SK-N-SH (cell line): ENCODE measurements at places on chromosomes 6 and 20. TPM values are rescaled to one million over a fixed set of nuclear protein-coding genes. Genes with fewer than 3 reads are reported as not detected.
A peak's percentile ranks its signal among the peaks of the same experiment; 100 is the strongest.

EDN3 gene
- polyA plus RNA-seq: 0.02 and 0.05 TPM in 2 replicates

RAD21L1 gene
- polyA plus RNA-seq: 0.03 TPM in 1 of 2 replicates, not detected in the other

TFAP2D gene
- not detected in 2 replicates for polyA plus RNA-seq

GSTA4 gene
- 28.3 and 34.0 TPM in 2 replicates for polyA plus RNA-seq

MACROD2 gene
- 0.24 and 0.33 TPM in 2 replicates for polyA plus RNA-seq

PAK5 gene
- polyA plus RNA-seq: 0.03 and 0.06 TPM in 2 replicates

DNA sequence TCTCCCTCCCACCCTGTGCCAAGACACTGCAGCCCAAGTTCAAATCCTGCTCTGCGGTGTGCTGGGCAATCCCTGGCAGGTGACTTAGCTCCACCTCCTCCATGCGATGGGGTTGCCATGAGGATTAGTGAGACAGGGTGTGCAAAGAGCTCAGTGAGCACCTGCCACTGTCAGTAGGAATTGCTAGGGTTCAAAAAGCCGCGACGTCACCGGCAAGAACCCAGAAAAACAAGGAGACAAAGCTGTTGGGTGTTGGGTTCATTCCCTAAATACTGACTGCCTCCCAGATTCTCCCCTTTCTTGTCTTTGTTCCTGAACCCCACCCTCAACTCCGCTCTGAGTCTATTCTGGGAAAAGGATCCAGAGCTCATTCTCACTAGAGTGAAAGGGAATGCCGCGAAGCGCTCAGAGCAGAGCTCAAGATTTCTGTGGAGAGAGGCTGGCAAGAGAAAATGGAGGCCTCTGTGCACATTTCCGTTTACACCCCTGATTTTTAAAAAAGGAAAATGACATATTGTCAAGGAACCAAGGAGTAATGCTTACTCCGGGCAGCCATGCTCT is 13.3 kb downstream of the PMEPA1 start:
- peak overlapping the region; percentile 14; the same call in 1 of the 2 replicates for H3K27ac ChIP-seq
- H3K36me3 ChIP-seq: no peaks in the 10 kb centered on the region
- no peak overlapping the region for H3K4me3 ChIP-seq
- peaks cover 89% of the 10 kb centered on the region for H3K4me1 ChIP-seq

DNA sequence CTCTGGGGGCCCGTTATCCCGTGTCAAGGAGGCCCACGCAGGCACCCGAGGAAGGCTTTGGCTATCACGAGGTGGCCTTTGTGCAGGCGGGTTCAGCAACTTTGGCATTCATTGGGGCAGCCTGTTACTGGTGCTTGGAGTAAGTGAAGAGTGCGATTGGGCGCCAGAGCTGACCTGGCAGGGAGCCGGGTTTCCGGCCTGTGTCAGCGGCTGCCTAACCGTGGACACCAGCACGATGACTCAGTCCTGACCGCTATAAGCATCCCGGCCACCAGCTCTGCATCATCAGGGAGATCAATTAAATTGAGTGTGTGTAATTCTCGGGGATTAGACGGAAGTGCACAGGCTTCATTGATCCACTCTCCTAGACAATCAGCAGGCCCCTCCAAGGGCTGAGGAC is 45.9 kb downstream of the CDH4 start:
- H3K27ac ChIP-seq: no peak overlapping the region
- H3K4me3 ChIP-seq: no peak overlapping the region
- no peaks in the 10 kb centered on the region for H3K27me3 ChIP-seq

GRCh38 chr20:18901980-18902737 is 88.6 kb downstream of the SCP2D1 start:
- H3K27me3 ChIP-seq: no peaks in the 10 kb centered on the region; the same call in 1 of the 2 replicates
- no peaks in the 10 kb centered on the region for H3K4me1 ChIP-seq
- no peak overlapping the region for H3K27ac ChIP-seq
- no peaks in the 10 kb centered on the region for H3K36me3 ChIP-seq
- DNase-seq: no peak

DNA sequence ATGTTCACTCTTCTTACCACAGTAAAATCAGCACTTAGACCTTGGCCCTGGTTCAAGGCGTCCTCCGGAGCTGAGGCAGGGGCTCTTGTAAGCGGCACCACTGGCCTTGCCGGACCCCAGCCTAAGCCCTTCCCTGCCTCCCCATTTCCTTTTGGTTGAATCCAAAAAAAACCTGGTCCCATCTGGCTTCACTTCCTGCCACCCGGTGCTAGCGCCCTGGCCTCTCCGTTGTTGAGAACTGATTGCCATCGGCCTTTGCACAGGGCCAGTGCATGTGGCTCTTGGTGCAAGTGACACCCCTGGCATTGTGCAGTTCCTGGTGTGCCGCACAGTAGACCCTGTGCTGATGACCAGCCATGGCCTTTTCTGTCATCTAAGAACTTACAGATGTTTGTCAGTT is 19.0 kb upstream of the RBM38 start:
- no peaks in the 10 kb centered on the region for H3K4me1 ChIP-seq
- H3K36me3 ChIP-seq: peaks cover 88% of the 10 kb centered on the region
- no peak overlapping the region for H3K4me3 ChIP-seq
- no peak overlapping the region for H3K27ac ChIP-seq

- H3K27ac ChIP-seq: no peak overlapping the region
- DNase-seq: no peak
- H3K27me3 ChIP-seq: no peaks in the 10 kb centered on the region; the same call in 1 of the 2 replicates
- no peaks in the 10 kb centered on the region for H3K4me1 ChIP-seq
- no peaks in the 10 kb centered on the region for H3K36me3 ChIP-seq
- no peak overlapping the region for H3K4me3 ChIP-seq
Measured at GRCh38 chr6:44622956-44623355, 235.4 kb downstream of the CDC5L start.

DNA sequence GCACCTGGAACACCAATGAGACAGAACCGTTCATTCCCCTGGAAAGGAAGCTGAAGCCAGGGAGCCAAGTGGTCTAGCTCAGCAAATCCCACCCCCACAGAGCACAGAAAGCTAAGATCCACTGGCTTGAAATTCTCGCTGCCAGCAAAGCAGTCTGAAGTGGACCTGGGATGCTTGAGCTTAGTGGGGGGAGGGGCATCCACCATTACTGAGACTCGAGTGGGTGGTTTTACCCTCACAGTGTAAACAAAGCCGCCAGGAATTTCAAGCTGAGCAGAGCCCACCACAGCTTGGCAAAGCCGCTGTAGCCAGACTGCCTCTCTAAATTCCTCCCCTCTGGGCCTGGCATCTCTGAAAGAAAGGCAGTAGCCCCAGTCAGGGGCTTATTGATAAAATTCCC is 53.1 kb downstream of the KIF16B start:
- H3K27ac ChIP-seq: no peak overlapping the region
- no peak overlapping the region for H3K4me3 ChIP-seq
- H3K4me1 ChIP-seq: peaks cover 15% of the 10 kb centered on the region; the same call in 1 of the 2 replicates
- H3K27me3 ChIP-seq: no peaks in the 10 kb centered on the region

DNA sequence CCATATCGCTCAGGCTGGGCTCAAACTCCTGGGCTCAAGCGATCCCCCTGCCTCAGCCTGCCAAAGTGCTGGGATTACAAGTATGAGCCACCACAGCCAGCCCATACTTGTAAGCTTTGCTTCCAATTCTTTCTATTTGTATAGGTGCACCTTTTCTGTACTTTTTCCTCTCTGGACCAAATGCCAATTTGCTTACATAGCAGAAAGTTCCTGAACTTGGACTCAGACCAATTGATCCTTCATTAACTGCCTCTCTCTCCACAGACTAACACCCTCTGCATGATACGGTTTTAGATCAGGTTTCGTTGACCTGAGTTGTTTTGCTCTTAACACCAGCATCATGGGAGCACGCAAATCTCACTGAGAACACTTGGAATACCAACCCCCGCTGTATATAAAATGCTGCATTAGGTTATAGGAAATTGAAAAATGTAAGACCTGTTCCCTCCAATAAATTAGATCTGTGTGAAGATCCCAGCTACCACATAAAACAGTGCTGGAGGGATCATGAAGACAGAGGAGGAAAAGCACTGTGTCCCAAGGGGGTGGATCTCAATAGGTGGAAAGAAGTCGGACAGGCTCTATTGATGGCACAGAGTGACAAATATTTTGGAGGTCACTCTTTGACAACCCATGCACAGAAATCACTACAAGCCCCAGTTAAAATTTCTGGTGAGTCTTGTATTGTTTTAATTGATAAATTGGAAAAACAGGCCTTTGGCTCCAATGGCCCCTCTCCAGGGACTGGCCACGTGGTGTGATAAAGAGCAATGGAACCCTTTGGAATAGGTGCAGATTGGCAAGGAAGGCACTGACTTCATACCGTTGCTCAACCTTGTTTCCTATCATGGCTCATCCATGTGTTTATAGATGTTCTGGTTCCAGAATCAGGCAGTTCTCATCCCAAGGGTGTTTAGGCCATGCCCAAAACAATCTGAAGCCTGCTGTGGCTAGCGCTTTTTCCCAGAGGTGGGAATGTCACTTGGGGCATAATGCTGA is 51.2 kb downstream of the ISM1 start:
- H3K36me3 ChIP-seq: no peaks in the 10 kb centered on the region
- DNase-seq: no peak
- H3K27me3 ChIP-seq: no peaks in the 10 kb centered on the region; the same call in 1 of the 2 replicates
- H3K27ac ChIP-seq: no peak overlapping the region
- no peak overlapping the region for H3K4me3 ChIP-seq

DNA sequence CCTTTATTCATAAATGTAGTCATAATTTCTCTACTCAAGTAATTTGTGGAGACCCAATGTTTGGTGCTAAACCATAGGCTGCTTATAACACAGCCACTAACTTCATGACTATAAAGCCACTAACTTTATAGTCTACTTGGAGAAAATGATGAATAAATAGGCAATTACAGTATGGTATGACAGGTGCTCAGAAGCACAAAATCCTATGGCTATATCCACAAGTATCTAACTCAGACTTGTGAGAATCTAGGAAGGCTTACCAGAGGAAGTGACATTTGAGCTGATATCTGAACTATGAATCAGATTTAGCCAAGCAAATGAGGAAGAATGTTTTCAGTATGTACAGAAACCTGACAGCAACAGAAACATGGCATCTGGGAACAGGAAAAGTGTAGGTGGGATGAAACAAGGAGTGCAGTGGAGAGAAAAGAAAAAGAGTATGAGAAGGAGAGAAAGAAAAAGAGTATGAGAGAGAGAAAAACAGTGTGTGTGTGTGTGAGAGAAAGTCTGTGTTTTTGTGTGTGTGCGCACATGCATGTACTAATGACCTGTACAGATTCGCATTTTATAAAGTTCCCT is 59.9 kb downstream of the REV3L start:
- H3K27me3 ChIP-seq: no peaks in the 10 kb centered on the region
- peaks cover 13% of the 10 kb centered on the region; the same call in 1 of the 2 replicates for H3K4me1 ChIP-seq
- DNase-seq: no peak
- H3K36me3 ChIP-seq: no peaks in the 10 kb centered on the region
- peak overlapping the region; percentile 56 for H3K27ac ChIP-seq
- no peak overlapping the region for H3K4me3 ChIP-seq

GRCh38 chr6:123849406-123849805 is 45.7 kb downstream of the NKAIN2 start:
- no peak overlapping the region for H3K4me3 ChIP-seq
- no peaks in the 10 kb centered on the region for H3K27me3 ChIP-seq
- no peak for DNase-seq
- H3K27ac ChIP-seq: no peak overlapping the region

DNA sequence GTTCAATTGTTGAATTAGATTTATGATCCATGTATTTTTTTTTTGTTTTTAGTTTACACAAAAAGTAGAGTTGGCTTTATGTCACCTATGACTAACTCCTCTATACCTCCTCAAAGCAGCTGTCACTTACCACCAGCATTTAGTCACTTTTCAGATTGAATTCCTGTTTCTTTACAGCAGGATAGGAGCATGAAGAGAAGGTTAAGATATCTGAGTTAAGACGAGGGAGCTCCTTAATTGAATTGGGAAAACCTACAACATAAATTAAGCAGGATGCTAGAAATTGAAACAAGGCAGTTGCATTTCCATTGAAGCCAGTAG is 237.2 kb downstream of the FARS2 start:
- peak overlapping the region; percentile 94 for H3K27ac ChIP-seq
- H3K4me3 ChIP-seq: peak overlapping the region; percentile 48
- no peaks in the 10 kb centered on the region; the same call in 1 of the 2 replicates for H3K4me1 ChIP-seq
- no peaks in the 10 kb centered on the region for H3K36me3 ChIP-seq
- DNase-seq: no peak
- no peaks in the 10 kb centered on the region for H3K27me3 ChIP-seq

GRCh38 chr6:11236076-11236750 is 3.7 kb upstream of the NEDD9 start:
- peaks cover 23% of the 10 kb centered on the region for H3K4me1 ChIP-seq
- H3K36me3 ChIP-seq: no peaks in the 10 kb centered on the region
- no peak for DNase-seq
- H3K27ac ChIP-seq: no peak overlapping the region; the same call in 1 of the 2 replicates
- no peak overlapping the region for H3K4me3 ChIP-seq

GRCh38 chr20:22584922-22585785 is 782 bp upstream of the FOXA2 start:
- no peak overlapping the region for H3K4me3 ChIP-seq
- no peak overlapping the region for H3K27ac ChIP-seq
- DNase-seq: no peak
- peaks cover 83% of the 10 kb centered on the region for H3K27me3 ChIP-seq
- no peaks in the 10 kb centered on the region for H3K4me1 ChIP-seq

- no peaks in the 10 kb centered on the region for H3K36me3 ChIP-seq
- no peaks in the 10 kb centered on the region for H3K4me1 ChIP-seq
- H3K27me3 ChIP-seq: no peaks in the 10 kb centered on the region
- no peak overlapping the region for H3K27ac ChIP-seq
Measured at GRCh38 chr20:21781446-21782075, 76.1 kb downstream of the PAX1 start.

DNA sequence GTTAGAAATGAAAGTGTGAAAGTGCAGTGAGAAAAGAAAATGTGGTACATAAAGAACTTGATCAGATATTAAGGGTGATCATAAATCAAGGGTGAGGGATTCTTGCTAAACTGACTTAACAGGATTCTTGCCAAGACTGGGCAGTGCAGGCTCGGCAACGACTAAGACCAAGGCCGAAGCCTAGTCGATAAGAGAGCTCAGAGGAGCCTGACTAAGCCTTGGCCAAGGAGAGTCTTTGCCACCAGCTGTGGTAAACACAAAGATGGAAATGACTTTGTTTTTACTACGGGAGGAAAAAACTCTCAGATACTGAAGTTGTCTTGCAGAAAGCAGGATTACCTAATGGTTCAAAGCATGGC is 196.6 kb downstream of the LY86 start:
- no peak overlapping the region for H3K4me3 ChIP-seq
- no peaks in the 10 kb centered on the region for H3K36me3 ChIP-seq
- no peak for DNase-seq
- no peaks in the 10 kb centered on the region; the same call in 1 of the 2 replicates for H3K4me1 ChIP-seq
- H3K27me3 ChIP-seq: no peaks in the 10 kb centered on the region

DNA sequence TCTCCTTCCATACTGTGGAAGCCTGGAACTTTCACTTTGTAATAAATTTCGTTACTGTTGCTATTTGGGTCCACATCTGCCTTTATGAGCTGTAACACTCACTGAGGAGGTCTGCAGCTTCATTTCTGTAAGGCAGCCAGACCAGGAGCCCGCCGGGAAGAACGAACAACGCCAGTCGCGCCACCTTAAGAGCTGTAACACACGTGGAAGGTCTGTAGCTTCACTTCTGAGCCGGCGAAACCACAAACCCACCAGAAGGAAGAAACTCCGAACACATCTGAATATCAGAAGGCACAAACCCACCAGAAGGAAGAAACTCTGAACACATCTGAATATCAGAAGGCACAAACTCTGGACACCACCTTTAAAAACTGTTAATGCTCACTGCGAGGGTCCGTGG is 589.9 kb upstream of the SLC35B3 start:
- H3K27ac ChIP-seq: no peak overlapping the region
- no peak overlapping the region for H3K4me3 ChIP-seq
- no peak for DNase-seq
- H3K27me3 ChIP-seq: no peaks in the 10 kb centered on the region
- no peaks in the 10 kb centered on the region for H3K4me1 ChIP-seq
